Dermis microvascular lymphatic vessel endothelial cell (primary cell): ENCODE measurements at places on chromosomes 2 and 18. TPM values are rescaled to one million over a fixed set of nuclear protein-coding genes. Genes with fewer than 3 reads are reported as not detected.

The LRP2 gene
- total RNA-seq = under 0.01 TPM in 1 of 2 replicates, not detected in the other

DNA sequence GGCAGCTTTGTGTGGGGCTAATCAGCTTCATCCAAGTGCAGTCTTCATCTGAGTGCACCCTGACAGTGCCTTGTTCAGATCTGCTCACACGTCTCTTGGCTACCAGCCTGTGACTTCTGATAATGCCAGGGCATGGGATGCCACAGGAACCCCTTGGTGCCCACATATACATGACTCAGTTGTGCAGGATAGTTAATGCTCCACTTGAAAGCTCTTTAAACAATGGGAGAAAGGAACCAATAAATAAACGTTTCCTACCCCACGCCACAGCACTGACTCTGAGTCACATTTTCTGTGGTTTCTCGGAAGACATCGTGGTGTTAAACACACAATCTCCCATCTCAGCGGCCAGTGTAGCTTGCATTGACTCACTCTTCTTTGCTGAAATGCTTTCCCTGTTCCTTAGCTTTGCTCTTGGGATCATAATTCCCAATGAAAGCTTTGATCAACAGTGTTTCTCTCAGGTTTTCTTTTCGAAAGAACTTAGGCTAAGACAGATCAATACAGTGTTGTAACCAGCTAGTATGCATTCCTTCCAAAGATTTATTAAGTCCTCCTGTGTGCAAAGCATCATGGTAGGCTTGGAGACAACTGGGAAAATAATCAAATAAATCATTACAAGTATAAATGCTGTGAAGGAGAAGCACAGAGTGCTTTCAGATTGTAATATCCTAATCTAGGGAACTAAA lies 142.0 kb downstream of the COPS8 start:
- DNase-seq = peak; percentile 74

The TTN gene
- 0.76 and 1.7 TPM in 2 replicates for total RNA-seq

GRCh38 chr2:75226617-75227016 lies 27.3 kb upstream of the TACR1 start:
- DNase-seq = no peak

- no peak for DNase-seq
Measured at GRCh38 chr2:44843641-44844310, 97.7 kb upstream of the SIX3 start.

DNA sequence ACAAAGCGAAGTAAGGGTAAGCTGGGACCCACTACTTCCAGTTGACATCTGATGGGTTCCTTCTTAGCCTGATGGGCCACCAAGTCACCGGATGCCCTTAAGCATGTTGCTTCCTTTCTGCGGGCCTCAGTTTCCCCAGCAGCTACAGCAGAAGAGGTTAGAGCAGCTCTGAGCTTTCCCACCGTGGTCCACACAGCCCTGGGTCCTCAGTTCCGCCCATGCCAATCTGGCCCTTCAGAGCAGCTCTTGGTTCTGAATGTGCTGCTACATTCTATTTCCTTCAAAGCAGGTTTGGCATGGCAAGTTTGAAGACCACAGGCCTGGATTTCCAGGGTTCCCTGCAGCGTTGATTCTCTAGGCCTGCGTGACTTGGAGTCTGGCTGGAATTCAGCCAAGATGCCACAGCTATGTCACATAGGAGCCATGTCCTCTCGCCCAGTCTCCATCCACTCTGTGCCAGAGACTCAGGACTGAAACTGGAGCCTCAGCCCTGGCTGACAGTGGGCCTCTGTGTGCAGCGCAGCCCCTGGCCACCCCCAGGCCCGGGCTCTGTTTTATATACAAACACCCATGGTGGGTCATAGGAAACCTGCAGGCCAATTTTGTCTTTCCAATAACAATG lies 79.6 kb downstream of the TFCP2L1 start:
- DNase-seq = no peak

The PAX8 gene
- under 0.01 TPM in 2 replicates for total RNA-seq

GRCh38 chr2:134372611-134373131 lies 118.8 kb downstream of the MGAT5 start:
- no peak for DNase-seq

DNA sequence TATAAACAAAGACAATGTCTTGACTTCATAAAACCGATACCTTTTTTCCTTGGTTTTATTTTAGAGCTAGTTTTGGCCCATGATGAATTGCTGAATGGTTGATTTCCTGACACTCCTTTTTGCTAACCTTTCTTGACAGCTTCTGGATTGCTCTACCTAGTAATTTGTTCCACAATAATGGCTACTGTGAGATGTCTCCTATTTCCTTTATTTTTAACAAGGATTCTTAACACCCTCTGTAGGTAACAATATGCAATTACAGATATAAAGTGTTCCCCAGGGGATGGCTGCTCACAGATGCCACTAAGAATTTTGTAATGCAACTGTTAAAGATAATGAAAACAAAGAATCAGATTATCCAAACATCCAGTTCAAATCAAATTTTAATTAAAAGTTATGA lies 100.8 kb upstream of the ATP5MC3 start:
- no peak for DNase-seq

The UGP2 gene
- total RNA-seq = 69.8 and 153 TPM in 2 replicates

DNA sequence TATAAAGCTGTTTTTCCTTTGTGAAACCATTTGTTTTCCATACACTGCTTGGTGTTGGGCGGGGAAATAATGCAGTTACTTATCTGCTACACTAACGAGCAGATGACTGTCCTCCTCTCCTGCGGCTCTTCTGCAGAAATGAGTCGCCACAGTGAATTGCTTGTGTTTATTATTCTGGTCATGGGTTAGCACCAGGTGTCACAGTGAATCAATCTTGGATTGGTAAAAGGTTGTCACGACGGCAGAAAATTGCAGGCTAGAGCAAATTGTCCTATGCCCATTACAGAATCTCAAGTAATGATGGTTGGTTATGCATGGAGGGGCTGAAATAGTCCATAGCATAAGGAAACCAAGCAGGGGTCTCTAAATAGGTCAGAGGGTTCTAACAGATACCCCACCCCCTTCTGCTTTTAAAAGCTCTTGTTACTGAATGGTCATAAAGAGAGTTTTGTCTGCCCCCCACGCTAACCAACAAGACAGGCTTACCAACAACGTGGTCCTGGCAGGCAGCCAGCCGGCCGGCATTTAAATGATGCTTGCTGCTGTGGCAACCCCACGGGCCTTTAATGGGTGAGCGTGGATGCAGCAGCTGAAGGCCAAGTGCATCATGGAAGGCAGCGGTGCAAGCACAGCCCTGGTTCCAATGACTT lies 29.5 kb downstream of the RAB31 start:
- peak; percentile 19 for DNase-seq

The MGAT4A gene
- 6.2 and 9.4 TPM in 2 replicates for total RNA-seq

GRCh38 chr18:255171-255570 lies 12.7 kb downstream of the THOC1 start:
- no peak for DNase-seq

- no peak for DNase-seq
Measured at GRCh38 chr2:234661849-234662248, 165.0 kb upstream of the ARL4C start.

The CDH19 gene
- total RNA-seq = under 0.01 TPM in 2 replicates

DNA sequence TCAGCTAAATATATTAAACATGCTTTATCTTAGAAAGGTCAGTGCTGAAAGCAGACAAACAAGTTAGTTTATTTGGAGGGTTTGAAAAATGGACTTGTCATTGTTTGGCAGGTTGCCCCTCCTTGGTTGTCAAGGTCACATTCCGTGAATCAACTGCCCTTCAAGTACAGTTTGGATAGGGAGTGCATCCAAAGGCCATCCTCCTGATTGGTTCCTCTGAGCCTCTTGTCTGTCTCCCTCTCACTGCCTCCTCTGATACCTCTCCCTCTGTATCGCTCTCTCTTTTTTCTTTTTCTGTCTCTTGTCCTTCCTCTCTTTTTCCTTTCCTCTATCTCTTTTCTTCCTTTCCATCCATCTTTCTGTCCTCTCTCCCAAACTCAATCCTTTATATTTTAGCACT lies 5.4 kb downstream of the ITGAV start:
- DNase-seq = no peak
